ENCODE measurements at places on chromosomes 1 and 21.
A peak's percentile ranks its signal among the peaks of the same experiment; 100 is the strongest.

- no peak for DNase-seq
Observed at GRCh38 chr1:208115924-208116640, 128.1 kb downstream of the PLXNA2 start.

DNA sequence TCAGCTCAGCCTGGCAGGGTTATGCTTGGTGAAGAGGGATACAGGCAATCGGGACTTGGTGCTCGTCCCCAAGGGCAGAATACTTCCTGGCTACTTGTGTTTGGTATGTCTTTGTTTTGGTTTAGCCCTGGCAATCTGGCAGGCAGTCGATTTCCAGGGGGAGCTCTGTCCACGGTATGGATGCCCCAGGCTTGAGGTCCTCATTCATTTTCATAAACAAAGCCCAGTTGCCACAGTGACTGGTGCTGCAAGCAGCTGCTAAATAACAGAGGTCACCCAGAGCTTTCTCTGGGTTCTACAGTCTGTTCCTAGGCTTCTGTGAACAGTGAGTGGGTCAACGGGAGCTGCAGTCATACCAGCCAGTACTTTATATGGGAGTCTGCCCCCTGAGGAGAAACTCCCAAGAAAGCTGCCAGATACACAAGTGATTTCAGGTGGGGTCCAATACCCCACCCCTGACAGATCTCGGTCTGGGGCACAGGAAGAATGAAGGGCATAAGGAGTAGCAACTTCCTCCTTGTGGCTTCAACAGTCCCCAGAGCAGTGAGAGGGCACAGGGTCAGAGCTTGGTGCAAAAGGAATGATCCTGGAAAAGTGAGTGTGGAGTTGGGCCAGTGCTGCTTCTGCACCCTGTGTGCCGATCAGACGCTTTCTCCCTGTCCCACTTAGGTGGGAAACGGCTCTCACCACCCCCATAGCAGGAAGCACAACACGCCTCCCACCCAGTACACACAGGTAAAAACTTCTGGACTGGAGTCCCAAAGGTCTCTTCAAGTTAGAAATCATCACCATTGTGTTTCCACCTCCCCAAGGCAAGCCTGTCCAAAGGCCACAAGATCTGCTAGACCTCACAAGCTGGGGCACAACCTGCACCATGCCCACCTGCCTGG, 55.5 kb downstream of the TGFBR3 start:
- DNase-seq, result no peak

GRCh38 chr21:35988416-35989137, 71.7 kb downstream of the SETD4 start:
- DNase-seq, result no peak

DNA sequence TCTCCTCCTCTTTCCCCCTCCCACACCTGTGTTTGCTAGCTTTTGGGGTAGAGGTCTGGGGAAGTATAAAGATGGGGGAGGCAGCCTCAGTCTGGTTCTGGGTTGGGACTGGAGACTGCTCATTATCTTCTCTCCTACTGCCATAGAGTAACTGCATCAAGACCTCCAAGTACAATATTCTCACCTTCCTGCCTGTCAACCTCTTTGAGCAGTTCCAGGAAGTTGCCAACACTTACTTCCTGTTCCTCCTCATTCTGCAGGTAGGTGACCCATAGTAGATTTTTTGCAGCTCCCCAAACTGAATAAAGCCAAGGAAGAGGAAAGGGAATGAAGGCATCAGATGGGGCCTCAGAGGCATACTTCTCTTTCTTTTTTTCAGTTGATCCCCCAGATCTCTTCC, 5.3 kb downstream of the ATP8B2 start:
- no peak for DNase-seq

GRCh38 chr1:218281285-218281684, 3.8 kb upstream of the RRP15 start:
- no peak for DNase-seq

DNA sequence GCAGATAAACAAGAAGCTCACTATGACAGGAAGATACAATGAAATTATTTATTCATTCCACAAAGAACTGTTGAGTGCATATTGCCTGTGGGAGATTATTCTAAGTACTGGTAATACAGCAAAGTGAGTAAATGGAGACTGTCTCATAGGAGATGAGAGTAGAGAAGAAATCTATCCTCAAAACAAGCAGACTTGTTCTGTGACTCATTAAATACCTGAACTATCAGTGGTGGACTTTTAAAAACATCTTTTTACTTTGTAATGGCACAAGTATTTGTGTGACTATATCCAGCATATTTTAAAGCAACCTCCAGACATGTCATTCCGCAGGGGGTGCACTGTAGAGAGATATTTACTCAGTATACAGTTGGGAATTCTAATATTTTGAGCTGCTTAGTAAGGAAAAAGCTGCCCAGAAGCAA, 259.2 kb downstream of the FMN2 start:
- no peak for DNase-seq

GRCh38 chr1:234440348-234440747, 38.6 kb downstream of the TARBP1 start:
- DNase-seq, result no peak

- no peak for DNase-seq
Observed at GRCh38 chr21:31583498-31583897, 76.0 kb upstream of the SOD1 start.

GRCh38 chr1:27109103-27109822, 45.7 kb downstream of the SLC9A1 start:
- DNase-seq, result no peak

GRCh38 chr1:49185450-49185980, 408.8 kb upstream of the BEND5 start:
- DNase-seq, result no peak

DNA sequence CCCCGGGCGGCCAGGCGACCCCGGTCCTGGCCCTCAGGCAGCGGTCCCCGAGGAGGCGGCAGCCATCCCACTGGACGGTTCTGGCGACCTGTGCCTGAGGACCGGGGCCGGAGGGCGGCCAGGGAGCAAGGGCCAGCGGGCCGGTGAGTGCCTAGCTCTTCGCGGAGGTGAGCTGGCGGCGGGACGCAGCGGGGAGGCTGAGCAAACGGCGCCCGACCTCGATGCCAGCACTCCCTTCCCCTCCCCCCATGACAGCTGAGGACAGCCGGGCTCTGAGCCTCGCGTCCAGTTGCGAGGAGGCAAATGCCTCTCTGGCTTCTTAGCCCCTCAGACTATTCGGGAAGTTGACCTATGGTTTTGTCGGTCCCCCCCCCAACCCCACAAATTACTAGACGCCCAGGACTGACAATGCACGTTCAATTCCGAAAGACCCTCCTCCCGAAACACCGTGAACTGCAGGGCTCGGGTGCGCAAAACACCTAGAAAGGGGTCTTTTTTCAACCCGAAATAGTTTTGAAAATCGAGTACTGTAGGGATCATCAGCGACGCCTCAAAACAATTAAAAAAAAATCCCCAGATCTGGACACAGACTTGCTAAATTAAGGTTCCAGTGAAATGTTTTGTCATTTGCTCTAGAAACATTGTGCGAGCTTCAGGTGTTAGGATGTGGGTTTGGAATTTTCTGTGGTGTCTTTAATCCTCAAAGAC, 8.3 kb downstream of the CDKN2C start:
- peak; percentile 9 for DNase-seq

DNA sequence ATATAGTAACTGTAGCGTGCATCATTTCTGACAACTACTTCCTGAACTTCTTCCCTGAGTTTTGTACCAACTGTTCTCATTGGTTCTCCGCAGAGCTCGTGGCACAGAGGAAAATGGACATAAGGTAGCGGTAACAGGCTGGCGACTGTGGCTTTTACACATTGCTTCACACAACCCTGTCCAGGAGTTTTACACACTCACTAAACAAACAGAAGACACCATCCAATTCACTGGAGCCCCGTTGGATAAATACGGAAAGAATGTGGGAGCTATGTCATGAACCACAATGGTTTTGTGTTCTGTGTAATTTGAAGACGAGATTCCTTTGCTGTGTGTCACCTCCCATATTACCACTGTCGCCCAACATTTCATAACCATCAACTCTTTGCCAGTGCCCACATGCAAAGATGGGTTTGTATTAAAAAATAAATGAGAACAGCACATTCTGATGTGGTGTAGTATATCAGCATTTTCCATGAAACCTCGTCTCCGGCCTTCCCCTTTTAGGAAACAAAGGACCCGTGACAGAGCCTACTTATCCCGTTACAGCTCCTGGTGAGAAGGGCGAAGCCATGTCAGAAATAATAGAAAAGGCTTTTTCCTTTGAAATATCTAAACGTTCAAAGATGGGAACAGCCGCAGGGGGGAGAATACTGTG, 47.4 kb upstream of the ENAH start:
- DNase-seq, result no peak

DNA sequence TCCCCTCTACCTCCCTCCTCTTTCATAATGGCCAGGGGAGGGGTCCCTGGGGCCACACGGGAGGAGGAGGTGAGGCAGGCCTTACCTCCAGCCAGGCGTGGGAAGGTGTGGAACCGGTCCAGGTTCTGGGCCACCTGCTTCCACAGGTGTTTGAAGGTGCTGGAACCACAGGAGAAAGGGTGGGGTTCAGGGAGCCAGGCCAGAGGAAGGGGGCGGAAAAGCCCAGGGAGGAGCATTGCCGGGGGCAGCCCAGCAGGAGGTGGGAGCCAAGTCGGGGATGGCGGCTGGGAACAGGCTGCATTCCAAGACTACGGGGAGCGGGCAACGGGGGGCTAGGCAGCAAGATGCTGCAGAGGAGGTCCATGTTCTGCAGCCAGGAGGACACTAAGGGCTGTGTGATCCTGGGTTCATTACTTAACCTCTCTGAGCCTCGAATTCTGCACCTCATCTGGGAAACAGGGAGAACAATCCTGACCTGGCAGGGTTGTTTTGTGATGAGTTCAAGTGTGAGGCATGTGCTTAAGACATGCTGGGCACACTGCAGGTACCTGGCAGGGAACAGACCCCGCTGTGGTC, 19.8 kb upstream of the TAS1R2 start:
- no peak for DNase-seq

GRCh38 chr21:36879827-36880226, 86.6 kb downstream of the HLCS start:
- DNase-seq, result no peak

DNA sequence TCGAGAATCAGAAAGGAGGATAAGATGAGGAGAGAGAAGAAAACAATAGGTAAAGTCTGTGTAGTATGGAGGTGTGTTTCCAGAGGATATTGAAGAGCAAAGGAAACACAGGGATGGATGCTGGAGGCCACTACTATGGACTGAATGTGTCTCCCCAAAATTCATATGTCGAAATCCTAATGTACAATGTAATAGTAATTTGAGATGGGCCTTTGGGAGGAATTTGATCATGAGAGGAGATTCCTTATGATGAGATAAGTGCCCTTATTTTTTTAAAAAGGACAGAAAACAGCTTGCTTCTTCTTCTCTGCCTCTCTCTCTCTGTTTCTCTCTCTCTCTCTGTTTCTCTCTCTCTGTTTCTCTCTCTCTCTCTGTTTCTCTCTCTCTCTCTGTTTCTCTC, 602.2 kb upstream of the ADAMTS5 start:
- DNase-seq, result no peak

- DNase-seq, result peak; percentile 25
Observed at GRCh38 chr1:159211331-159212136, 6.9 kb downstream of the ACKR1 start.

- DNase-seq, result no peak
Observed at GRCh38 chr1:229047161-229047839, 223.6 kb upstream of the RAB4A start.

DNA sequence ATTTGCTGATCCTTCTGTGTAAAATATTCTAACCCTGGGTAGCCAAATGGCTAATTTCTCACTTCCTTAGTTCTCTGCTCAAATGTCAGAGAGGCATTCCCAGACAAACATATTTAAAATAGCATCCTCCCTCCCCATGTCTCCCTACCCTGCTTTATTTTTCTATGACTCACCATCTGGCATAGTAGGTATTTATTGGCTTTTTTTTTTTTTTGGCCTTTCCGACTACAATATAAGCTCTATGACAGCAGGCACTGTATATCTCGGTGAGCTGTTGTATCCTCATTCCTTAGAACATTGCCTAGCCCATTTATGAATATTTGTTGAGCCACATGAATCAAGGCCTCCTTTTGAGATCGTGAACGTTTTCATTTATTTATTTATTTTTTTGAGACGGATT, 1.5 kb upstream of the NEK7 start:
- DNase-seq, result no peak

DNA sequence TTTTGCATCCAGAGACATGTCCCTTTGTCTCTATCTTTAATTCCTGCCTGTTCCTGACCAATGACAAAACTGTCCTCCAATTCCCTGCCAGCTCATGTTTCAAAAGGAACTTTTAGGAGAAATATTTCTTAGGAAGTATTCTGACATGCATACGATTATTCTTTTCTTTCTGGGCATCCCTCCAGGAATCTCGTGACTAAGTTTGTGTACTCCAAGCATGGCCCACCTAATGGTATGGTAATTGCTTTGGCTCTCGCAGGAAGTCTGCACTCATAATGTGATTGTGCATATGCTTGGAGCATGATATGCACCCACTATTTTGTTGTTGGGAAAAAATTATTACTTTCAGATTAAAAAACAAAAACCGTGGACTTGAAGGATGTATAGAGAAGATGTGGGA, 256.4 kb downstream of the PRDM2 start:
- DNase-seq, result no peak

GRCh38 chr1:209621286-209621685, 30.9 kb downstream of the LAMB3 start:
- no peak for DNase-seq

GRCh38 chr1:185453496-185454192, 136.6 kb upstream of the IVNS1ABP start:
- no peak for DNase-seq

GRCh38 chr1:29753244-29753643, 516.9 kb downstream of the PTPRU start:
- DNase-seq, result no peak

DNA sequence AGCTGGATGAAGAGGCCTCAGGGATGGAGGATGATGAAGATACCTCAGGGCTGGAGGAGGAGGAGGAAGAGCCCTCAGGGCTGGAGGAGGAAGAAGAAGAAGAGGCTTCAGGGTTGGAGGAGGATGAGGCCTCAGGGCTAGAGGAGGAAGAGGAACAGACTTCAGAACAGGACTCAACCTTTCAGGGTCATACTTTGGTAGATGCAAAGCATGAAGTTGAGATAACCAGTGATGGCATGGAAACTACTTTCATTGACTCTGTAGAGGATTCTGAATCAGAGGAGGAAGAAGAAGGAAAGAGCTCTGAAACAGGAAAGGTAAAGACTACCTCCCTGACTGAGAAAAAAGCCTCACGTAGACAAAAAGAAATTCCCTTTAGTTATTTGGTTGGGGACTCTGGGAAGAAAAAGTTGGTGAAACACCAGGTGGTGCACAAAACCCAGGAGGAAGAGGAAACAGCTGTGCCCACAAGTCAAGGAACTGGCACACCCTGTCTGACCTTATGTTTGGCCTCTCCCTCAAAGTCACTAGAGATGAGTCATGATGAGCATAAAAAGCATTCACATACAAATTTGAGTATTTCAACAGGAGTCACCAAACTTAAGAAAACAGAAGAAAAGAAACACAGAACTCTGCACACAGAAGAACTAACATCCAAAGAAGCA, 15.4 kb downstream of the L1TD1 start:
- no peak for DNase-seq

DNA sequence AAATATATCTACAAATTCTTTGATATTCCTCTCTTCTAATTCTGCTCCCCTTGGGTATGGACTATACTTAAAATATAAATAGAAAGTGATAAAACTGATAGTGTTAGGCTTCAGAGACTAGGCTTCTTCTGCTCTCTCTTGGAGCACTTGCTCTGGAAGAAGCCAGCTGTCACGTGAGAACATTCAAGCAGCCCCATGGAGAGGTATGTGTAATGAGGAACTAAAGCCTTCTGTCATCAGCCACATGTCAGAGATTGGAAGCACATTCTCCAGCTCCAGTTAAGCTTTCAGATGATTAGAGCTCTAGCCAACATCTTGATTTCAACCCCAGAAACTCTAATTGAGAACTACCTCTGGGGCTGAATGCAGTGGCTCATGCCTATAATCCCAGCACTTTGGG, 34.3 kb downstream of the XKR8 start:
- DNase-seq, result no peak

GRCh38 chr1:40664167-40664537, 1.3 kb downstream of the RIMS3 start:
- no peak for DNase-seq

Data from stimulated activated naive CD4-positive, alpha-beta T cell treated with Interleukin-2 at 50 U/mL for 16 hours (primary cell).